ENCODE measurements at places on chromosomes 3 and 15. TPM values are rescaled to one million over a fixed set of nuclear protein-coding genes. Genes with fewer than 3 reads are reported as not detected.
A peak's percentile ranks its signal among the peaks of the same experiment; 100 is the strongest.

GRCh38 chr3:15634671-15635070 is 33.1 kb downstream of the BTD start:
- DNase-seq: no peak

GRCh38 chr3:196652961-196653795 is 13.7 kb downstream of the NRROS start:
- no peak for DNase-seq

- DNase-seq: peak; percentile 55
Observed at GRCh38 chr3:156483961-156484787, 70.7 kb downstream of the SSR3 start.

GABRB3 gene
- total RNA-seq: not detected

GRCh38 chr3:146543461-146544001 is 876 bp downstream of the PLSCR1 start:
- DNase-seq: no peak

- no peak for DNase-seq
Observed at GRCh38 chr3:40691452-40691861, 166.7 kb downstream of the ZNF621 start.

DNA sequence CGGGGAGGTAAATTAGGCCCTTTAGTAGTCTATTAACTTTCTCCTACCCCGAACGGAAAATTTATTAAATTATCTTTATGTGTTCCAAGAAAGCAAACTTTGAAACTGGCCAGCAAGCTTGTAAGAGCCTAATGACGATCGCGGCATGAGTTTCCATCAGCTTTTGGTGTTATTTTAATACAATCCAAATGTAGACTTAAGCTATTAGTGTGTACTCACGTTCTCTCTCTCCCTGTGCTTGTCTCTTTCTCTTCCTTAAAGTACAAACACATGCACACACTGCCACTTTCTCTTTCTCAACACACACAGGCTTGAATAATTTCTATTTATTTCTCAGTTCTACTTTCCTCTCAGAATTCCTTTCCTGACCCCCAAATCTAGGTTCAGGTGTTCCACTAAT is 108.8 kb upstream of the MME start:
- no peak for DNase-seq

APBA2 gene
- 11.8 TPM for total RNA-seq

DNA sequence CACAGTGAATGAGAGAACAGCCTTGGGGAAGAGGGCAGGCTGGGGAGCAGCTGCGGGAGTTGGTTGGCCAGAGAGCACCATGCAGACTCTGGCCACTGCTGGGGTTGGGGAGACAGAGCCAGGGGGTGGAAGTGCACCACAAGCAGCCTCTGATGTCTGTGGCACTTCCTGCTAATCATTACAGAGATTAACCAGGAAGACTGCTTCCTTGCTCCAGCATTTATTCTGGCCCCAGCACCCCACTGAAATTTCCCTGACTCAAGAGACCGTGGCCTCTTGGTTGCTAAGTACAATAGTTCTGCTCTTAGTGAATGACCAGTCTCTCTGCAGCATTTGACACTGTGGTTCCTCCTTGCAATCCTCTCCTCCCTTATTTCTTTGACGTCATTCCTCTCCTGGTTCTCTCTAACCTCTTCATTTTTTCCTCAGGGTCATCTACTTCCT is 266.2 kb upstream of the ROPN1 start:
- DNase-seq: no peak

DNA sequence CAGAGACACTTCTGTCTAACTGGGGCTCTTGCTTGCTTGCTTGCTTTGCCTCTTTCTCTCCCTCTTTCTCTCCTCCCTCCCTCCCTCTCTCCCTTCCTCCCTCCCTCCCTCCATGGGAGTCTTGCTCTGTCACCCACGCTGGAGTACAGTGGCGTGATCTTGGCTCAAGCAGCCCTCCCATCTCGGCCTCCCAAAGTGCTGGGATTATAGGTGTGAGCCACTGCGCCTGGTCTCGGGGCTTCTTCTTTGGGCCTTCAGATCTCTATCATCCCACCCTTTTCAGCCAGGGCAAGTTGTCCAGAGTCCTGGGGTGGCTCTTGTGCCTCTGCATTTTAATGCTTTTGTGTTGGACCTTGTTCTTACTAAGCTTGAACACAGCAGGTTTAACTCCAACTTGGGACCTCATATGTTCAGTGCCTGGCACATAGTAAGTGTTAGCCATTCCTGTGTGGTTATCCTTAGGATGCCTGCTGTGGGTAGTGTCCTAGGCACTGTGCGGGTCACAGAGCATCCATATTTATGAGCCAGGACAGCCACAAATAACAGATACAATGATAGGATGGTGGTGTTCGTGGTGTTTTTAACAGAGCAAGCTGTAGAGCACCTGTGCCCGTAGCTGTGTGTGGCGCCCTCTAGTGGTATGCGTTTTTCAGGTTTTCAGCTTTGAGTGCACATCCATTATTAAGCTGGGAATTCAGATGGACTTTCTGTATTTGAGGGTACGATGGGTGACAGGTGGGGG is 75.1 kb downstream of the CCK start:
- no peak for DNase-seq

SLC24A5 gene
- total RNA-seq: not detected

GRCh38 chr3:14150491-14151230 is 25.8 kb downstream of the TMEM43 start:
- DNase-seq: peak; percentile 48

RARB gene
- total RNA-seq: not detected

- DNase-seq: no peak
Observed at GRCh38 chr15:63615935-63616334, 18.7 kb downstream of the FBXL22 start.

- no peak for DNase-seq
Observed at GRCh38 chr3:105613120-105613519, 246.4 kb downstream of the ALCAM start.

DNA sequence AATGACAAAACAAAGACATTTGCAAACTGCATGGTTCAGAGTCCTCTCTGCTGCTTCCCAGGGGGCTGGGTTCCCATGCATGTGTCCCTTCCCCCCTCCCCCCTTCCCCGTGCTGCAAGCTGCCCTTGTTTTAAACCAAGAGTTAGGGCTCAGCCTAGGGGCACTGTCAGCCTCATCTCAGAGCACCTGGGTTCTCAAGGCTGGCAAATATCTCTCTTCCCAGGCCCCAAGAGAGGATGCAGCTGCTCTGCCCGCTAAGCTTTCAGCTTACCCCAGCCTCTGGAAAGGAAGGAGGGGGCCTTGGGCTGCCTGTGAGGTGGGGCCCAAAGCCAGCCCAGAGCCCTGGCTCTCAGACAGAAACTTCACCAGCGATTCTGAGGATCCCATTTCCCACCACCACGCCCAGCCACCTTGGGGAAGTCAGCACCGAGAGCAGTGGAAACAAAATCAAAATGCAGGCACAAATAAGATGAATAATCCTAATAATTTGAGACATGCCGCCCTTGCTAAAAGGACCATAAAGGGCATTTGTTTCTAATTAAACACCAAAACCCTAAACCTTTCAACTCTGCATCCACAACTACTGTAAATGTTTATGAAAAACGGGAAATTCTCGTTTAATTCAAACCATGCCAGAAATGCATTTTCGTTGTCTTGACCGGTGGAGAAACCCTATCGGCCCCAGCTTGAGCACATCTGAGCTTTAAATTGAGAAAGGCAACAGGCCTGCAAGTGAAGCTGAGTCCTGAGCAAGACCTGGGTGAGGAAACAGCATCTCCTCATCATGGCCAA is 67.7 kb upstream of the WNT5A start:
- DNase-seq: no peak

LDHAL6B gene
- not detected for total RNA-seq

GOLGA8G gene
- not detected for total RNA-seq

LTF gene
- total RNA-seq: not detected

DNA sequence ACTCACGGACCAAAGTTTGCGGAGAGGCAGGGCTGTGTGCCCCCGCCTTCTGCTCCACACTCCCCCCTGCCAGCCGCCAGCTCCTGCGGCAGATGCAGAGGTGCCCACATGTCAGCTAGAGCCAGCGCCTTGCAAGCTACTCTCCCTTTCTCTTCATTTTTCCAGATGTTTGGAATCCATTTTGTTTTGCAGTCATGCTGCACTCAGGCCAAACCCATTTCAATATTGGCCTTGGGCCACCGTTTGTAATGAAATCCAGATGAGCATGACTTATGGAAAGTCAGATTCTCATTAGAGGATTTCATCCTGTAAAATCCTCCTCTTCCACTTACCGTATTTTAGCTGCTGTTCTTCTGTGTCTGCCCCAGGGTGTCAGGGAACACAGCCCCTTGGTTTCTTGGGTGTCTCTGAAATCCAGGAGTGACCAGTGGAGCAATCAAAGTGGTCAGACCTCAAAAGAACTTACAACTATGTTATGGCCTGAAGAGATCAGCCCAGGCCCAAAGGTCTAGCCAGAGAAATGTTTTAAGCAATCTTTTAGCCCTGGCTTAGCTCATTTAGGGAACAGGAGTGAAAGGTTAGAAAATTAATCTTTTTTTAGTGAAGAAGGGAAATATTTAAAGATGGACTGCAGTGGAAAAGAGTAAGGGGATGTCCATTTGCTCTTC is 65.8 kb downstream of the AAGAB start:
- DNase-seq: no peak

HIGD2B gene
- 0.27 TPM for total RNA-seq

- no peak for DNase-seq
Observed at GRCh38 chr15:87129916-87130315, 1050.2 kb downstream of the AGBL1 start.

GRCh38 chr15:64630396-64631107 is 144.8 kb downstream of the RBPMS2 start:
- DNase-seq: no peak

DNA sequence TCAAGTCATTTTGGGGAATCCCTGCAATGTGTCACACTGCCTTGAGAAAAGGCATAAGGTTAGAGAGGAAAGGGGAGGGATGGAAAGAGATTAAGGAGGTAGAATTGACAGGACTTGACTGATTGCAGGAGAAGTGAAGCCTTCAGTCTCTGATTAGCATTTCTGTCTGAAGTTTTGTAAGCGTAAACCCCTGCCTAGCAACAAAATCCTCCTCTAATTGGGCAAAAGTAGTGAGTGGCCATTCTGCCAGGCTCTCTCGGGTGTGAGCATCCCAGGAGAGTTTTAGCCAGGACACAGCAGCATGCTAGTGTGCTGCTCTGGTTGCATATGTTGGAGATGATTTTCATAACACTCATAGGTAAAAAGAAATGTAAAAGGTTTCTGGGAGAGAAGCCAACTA is 117.0 kb upstream of the MRPL3 start:
- DNase-seq: no peak

GRCh38 chr3:119018690-119019463 is 15.8 kb downstream of the IGSF11 start:
- DNase-seq: no peak

DNA sequence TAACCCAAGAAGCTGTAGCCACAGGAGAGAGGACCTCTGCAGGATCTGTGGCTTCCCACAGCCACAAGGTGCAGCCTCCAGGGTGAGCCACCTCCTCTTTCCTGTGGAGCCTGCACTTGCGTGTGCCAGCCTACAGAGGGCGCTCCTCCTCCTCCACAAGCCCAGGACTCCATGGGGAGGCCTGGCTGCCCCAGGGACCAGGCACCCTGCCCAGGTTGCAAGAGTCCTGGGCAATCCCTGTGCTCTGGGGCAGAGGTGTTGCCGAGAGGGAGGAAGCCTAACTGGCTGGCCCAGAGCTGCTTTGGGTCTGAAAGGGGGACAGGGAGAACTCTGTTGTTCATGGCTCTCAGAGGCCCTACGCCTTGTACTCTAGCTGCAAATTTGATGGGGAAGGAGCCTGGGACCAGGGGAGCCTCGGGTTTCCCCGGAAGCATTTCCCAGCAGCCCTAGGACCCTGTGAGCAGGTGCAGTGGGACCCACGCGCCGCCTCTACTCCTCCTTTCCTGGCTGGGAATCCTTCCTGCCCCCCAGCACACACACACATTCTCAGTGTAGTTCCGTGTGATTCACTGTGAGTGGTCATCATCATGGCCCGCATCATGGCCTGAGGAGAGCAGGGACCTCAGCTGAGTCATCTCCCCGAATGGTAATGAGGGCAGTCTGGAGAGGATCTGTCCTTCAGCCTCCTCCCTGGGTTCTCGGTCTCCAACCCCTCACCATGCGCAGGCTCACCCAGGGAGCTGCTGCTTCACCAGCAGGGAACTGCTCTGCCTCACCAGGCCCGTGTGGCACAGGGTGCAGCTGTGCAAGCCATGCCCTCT is 24.3 kb downstream of the TBC1D21 start:
- DNase-seq: peak; percentile 78

GRCh38 chr3:46574243-46574646 is 8.1 kb upstream of the LRRC2 start:
- no peak for DNase-seq

DNA sequence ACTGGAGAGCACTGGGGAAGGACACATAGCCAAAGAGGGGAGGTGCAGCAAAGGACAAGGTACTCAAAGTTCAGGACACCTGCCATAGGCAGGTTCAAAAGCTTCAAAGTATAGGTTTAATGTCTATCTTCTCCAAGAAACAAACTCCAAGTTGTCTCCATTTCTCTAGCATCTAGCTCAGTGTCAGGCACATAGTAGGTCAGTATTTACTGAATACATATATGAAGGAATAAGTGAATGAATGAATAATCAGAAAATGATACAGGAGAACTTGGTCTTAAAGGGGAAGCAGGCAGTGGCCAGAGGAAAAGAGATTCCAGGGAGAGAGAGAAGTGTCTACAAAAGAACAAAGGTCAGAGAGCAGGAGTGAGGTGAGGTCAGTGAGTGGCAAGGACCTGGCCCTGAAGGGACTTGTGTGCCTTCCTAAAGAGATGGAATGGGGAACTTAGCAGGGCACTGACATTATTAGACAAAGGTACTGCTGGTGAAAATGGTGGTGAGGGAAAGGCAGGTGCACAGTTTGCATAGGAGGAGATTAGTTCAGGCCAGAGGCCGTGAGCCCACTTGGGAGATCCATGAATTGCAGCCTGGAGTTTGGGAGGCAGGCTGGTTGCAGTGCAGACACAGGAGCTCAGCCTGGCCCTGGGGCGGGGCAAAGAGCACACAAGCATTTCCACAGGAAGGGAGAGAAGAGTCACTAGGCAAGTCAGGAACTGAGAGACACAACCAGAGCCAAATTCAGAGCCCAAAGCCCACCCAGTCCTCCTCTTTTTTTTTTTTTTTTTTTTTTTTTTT is 21.4 kb downstream of the TBC1D2B start:
- no peak for DNase-seq

GRCh38 chr15:77247116-77247515 is 172.8 kb downstream of the PEAK1 start:
- no peak for DNase-seq

GRCh38 chr3:174101244-174101643 is 703.7 kb downstream of the NLGN1 start:
- DNase-seq: no peak
